ENCODE measurements at places on chromosomes 11 and 22.

- no peak for DNase-seq
Observed at GRCh38 chr22:28243539-28243938, 324.5 kb upstream of the PITPNB start.

DNA sequence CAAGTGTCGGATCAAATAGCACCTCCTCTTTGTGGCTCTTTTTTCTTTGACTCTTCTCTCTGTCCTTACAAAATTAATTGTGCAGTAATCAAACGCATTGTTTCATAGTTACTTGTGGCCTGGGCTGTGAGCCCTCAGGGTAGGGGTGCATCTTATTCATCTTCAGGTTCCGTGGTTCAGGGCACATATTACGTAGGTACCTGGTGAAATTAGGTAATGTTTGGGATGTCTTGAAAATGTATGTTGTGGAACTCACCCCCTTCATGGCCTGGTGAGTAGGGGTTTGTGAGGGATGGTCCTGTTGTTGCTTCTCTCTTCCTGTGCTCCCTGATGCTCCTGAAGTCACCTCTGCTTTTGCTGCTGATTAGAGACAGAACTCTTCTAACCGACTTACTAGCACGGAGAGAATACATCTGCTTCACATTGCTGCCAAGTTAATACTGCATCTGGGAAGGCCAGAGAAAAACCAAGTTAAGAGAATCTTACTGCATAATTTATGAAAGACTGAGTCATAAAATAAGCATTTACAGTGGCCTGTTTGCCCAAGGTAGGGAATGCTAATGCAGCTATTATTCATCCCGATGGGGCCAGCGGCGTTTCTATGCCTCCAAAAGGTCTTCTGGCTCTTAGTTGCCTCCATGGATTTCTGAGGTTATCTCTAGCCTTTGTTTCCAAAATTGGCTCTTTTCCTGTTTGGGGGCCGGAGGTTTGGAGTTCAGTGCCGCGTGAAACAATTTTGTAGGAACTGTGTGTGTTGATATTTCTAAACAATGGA is 66.9 kb downstream of the TBC1D22A start:
- DNase-seq = no peak

GRCh38 chr11:32033067-32033466 is 57.8 kb upstream of the RCN1 start:
- DNase-seq = no peak

DNA sequence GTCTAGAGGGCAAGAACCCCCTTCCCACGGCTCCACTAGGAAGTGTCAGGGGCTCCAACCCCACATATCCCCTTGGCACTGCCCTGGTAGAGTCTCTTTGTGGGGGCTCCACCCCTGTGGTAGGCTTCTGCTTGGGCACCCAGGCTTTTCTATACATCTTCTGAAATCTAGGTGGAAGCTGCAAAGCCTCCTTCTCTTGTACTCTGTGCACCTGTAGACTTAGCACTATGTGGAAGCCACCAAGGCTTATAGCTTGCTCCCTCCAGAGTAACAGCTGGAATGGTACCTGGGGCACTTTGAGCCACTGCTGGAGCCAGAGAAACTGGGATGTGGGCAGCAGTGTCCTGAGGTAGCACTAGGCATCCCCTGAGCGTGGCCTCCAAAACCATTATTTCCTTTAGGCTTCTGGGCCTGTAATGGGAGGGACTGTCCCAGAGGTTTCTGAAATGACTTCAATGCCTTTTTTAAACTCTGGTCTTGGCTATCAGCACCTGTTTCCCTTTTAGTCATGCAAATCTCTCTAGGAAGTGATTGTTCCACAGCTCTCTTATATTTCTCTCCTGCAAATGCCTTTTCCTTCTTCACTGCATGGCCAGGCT is 68.4 kb downstream of the TRAF6 start:
- DNase-seq = no peak

- no peak for DNase-seq
Observed at GRCh38 chr22:48391820-48392219, 1435.9 kb downstream of the BRD1 start.

DNA sequence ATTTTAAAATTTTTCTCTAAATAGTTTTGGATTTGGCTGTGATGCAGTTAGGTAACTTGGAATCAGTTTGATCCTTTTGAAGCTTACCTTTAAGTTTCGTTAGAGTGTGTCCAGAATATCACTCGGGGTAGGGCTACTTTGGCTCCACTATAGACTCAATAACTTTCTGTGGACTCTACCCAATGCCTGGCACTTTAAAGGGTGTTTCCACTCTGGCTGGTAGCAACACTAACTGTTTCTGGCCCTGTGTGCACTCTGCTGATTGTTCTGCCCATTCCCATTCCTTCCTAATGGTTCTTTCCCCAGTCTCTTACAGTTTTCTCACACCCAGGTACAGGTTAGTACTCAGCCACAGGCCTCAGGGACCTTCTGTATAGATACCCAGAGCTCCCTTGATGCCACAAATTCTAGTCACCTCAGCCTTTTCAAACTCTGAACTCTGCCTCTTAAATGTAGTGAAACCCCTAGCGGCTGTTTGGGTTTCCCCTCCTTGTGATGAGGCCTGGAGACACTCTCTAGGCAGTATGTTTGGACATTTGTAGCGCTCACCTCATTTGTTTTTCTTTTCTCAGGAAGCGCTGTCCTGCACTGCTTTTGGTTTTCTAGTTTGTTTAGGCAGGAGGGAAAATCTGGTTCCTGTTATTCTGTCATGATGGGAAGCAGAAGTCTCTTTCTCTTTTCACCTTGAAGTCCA is 16.8 kb downstream of the CUL5 start:
- DNase-seq = no peak

GRCh38 chr11:71139516-71140205 is 112.7 kb downstream of the SHANK2 start:
- DNase-seq = peak; percentile 91

GRCh38 chr11:62054484-62055121 is 69.2 kb upstream of the INCENP start:
- no peak for DNase-seq

- DNase-seq = no peak
Observed at GRCh38 chr11:41983475-41983874, 524.0 kb upstream of the LRRC4C start.

DNA sequence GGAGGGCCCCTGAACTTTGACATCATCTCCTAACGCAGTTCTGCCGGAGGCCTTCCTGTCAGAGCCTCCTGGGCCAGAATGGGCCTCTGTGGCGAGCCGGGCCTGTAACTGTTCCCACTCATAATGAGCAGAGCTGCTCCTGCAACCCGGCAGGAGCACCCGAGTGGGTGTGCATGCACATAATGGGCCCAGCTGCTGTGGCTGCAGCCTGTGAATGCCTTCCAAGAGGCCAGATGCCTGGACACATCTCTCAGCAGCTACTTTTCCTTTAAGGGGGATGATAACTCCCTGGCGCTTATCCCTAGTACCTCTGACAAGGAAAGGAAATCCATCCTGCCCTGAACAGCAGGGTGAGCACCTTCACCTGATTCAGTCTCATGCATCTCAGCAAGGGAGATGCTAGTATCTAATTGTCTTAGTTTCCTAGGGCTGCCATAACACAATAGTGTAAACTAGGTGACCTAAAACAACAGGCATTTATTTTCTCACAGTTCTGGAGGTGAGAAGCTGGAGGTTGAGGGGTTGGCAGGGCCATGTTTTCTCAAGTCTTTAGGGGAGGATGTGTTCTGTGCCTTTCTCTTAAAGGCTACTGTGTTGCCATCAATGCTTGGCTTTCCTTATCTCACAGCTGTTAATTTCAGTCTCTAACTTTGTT is 120.5 kb downstream of the TEAD1 start:
- no peak for DNase-seq

DNA sequence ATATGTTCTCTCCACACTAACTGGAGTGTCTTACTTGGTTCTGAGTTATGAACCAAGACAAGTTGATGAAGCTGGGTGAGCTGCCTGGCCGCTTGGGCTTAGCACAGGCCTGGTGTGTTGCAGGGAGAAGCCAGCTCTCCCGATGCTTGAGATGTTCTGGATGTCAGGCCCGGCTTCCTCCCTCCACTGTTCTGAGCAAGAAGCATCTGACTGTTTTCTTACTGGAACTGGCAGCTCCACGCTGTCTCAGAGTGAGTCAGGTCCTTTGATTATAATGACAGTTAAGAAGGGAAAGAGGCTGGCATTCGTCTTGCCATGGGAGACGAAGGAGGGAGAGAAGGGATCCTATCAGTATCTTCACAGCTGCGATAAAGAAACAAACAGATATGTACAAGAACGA is 46.5 kb upstream of the CRTAM start:
- no peak for DNase-seq

- DNase-seq = no peak
Observed at GRCh38 chr11:8785457-8785856, 102.9 kb downstream of the RPL27A start.

DNA sequence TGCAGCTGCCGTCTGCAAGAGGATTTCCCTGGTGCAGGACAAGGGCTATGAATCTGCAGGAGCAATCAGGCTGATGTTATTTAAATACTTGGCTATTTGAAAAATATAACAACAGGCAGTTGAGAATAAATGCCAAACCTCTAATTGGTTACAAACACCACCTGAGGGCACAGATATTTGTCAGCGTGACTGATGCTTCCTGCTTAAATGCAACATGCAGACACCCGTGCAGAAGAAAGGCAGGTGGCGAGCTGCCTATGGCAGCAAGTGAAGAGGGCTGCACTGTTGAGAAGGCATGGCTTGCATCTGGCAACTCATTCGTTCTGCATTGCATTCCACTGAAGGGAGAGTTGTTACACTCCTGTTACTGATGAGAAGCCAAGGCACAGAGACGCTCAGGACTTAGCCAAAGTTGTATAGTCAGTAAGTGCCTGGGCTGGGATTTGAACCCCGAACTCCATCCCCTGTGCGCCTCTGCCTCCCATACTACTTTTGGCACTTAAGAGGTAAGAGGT is 350.6 kb downstream of the TENM4 start:
- DNase-seq = no peak

GRCh38 chr11:128573638-128574037 is 13.7 kb downstream of the ETS1 start:
- DNase-seq = no peak

- no peak for DNase-seq
Observed at GRCh38 chr22:20115691-20116375, at the start of gene RANBP1. TSS of gene RANBP1 (plus strand) at chr22:20116104. CDS start at chr22:20116185, 81 bp downstream.

- no peak for DNase-seq
Observed at GRCh38 chr11:38791346-38791961, 2193.4 kb upstream of the RAG2 start.

DNA sequence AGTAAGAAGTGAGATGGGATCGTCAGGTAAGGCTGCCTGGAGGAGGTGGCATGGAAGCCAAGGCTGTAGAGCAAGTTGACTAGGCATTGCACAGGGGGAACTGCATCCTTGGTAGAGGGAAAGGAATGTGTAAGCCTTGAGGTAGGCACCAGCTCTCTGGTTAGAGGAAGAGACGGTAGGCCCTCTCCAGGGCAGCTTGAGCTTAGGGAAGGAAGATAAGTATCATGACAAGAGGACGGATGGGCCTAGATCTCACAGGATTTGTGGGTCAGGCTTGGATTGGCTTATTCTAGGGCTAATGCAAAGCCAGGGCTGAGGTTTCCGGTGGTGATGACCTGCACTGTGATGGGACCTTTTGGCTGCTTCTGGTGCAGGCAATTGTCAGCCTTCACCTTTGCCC is 1035.8 kb downstream of the TBC1D22A start:
- no peak for DNase-seq

DNA sequence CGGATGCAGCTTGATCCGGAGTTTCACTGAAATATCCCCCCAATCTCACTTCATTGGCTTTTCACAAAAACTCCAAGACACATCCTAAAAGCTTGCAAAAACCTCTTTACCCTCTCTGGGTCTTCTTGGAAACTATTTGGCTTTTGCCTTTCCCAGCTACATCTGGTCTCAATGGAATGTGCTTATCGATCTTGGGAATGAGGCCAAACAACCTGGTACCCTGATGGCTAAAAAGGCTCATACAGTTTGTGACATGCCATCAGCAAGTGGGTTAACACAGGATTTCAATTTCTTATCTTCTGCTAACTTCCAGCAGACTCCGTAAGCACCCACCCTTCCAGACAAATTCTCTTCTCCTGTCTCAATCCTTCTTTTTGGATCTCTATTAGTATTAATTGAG is 45.9 kb upstream of the TEAD1 start:
- no peak for DNase-seq

DNA sequence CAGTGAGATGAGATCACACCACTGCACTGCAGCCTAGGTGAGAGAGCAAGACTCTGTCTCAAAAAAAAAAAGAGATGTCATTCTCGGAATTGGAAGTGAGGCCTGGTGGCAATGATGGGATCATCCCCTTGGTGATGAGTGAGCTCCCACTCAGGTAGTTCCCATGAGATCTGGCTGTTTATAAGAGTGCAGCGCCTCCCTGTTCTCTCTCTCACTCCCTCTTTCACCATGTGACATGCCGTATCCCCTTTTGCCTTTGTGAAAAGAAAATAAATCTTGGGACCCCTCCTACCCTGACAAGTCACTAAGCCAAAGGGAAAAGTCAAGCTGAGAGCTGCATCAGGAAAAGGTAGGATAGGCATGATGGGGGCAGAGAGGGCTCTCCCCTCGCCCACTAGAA is 28.8 kb downstream of the ZNF70 start:
- no peak for DNase-seq

GRCh38 chr11:75534259-75535069 is 8.7 kb upstream of the GDPD5 start:
- DNase-seq = no peak

- DNase-seq = no peak
Observed at GRCh38 chr11:34970480-34970879, 54.1 kb downstream of the PDHX start.

DNA sequence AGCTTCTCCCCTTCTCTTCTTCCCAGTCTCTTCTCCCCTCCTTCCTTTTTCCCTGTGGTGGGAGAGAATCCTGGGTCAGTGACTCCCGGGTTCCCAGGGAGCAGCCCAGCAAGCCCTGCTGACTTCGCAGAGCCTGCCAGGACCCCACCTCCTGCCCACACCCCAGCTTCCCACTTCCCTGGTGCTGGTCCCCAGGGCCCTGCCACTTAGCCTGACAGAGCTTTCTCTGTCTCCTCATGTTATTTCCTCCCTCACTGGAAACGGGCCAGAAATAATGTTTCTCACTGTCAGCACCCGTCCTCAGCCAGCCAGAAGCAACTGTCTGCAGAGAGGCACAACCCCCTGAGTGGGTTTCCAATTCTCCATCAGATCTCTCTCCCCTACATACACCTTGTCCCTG is 27.1 kb downstream of the C11orf96 start:
- DNase-seq = peak; percentile 16

- DNase-seq = no peak
Observed at GRCh38 chr11:69996451-69996850, 81.7 kb upstream of the ANO1 start.

DNA sequence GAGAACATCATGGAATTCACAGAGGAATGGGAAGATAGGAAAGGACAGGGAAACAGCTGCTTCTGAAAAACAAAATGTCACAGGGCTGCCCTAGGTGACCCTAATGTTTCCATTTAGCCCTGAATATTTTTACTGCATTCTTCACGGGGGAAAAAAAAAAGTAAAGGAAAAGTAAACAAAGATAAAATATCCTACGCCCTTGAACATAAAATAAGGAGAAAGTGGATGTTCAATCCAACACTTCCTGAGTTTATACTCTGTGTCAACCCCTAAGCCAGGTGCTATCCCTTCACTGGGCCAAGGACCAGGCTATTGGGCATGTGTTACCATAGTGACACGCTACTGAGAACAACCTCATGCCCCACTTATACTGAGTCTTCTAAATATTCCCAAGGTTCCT is 84.7 kb downstream of the FAM76B start:
- DNase-seq = no peak

- no peak for DNase-seq
Observed at GRCh38 chr22:19516378-19517170, 7.6 kb downstream of the CLDN5 start.

- no peak for DNase-seq
Observed at GRCh38 chr11:76152741-76153570, 53.3 kb downstream of the WNT11 start.

GRCh38 chr22:46367707-46368191 is 32.2 kb downstream of the TRMU start:
- DNase-seq = no peak

Data from substantia nigra (tissue), 51 donors.